ENCODE measurements at places on chromosomes 12 and 14.

DNA sequence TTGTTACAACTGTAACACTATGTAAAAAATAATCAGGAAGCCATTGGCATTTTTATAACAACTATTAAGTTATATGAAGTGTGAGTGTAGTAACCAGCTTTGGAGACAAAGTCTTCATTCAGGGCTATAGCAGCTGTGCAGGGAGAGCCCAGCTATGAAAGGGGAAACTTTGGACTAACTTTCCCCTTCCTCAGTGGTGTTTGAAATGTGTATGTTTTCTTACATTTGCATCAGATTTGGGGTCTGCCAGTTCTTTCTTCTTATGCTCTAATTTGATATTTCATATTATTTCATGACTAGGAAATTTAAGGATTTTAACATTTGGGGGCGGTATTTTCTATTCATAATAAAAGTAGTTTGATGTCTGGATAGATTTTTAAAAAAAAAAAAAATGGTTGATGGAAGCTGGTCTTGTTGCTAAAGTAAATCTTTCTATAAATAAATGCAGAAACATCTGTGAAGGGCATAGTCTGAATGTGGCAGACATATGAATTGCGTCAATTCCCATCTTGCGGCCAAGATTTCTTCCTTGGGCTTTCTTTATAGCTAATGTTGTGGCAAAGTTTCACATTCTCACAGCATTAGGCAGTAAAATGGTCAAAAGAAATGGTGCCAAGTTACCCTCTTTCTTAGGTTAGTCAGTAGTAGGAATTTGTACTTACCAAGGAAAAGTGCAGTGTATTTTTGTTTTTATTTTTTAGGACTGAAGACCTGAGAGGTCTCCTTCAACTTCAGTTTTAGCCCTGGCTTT lies 35.6 kb downstream of the RASSF8 start:
- no peak for DNase-seq

- DNase-seq = no peak
Observed at GRCh38 chr12:38153737-38154061, 162.9 kb upstream of the ALG10B start.

GRCh38 chr12:77070800-77071449 lies 5.6 kb upstream of the E2F7 start:
- no peak for DNase-seq

DNA sequence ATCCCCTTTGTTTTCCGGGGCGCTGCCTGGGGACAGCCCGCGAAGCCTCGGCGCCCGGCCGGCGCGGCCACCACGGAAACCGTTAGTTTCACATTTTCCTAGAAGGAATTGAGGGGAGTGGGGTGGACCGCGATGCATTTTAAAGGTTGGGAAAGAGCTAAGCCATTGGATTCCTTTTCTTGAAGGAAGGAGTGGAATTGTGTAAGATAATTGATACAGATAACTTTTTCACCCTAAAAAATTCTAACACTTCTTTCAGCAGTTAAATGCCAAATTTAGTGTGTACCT lies 137.1 kb downstream of the MON2 start:
- DNase-seq = no peak

GRCh38 chr12:103965255-103965589 lies 450 bp upstream of the TDG start:
- no peak for DNase-seq

GRCh38 chr12:128444598-128444997 lies 177.6 kb downstream of the TMEM132C start:
- DNase-seq = no peak

DNA sequence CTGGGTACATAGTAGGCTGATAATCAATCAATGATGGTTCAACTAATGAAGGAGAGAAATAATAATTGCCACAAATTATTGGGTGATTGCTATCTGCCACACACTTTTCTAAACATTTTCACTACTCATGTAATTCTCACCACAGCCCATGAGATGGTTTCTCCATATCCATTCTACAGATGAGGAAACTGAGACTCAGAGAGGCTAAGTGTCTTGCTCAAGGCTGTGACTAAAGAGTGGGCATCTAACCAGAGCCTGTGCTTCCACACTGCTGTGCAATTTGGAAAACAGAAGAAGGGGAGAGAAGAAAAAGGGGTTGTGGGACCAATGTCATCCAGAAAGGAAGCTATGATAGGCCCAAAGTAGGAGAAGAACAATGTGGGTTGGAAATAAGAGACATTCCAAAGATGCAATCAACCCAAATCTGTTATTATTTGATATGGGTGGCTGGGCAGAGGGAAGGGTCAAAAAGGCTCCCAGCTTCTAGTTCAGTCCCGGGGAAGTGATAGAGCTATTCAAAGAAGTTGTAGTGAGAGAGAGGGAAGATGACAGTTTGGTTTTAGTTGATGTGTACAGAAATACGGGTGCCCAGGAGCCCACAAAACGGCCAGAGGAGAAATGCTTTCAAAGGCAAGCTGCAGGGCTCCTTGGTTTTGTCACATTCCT lies 483 bp upstream of the NR1H4 start:
- DNase-seq = no peak

DNA sequence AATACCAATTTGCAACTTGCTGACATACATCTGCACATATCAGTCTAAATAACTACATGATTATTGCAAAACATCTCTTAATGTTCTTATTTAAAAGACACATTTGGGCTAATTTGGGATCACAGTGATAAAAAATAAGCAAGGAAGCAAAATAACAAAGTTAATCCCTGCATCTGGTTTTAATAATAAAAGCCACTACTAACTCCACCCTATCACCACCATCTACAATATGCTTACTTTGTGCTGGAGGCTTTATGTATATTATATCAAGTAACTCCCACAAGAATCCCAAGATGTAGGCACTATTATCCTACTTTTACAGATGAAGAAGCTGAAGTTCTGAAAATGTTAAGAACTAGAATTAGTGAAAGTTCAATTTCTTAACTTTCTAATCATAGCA lies 45.7 kb downstream of the TAOK3 start:
- DNase-seq = no peak

- peak; percentile 5 for DNase-seq
Observed at GRCh38 chr14:30655124-30655523, 33.0 kb downstream of the SCFD1 start.

- DNase-seq = no peak
Observed at GRCh38 chr14:100754020-100754419, 27.3 kb downstream of the DLK1 start.

DNA sequence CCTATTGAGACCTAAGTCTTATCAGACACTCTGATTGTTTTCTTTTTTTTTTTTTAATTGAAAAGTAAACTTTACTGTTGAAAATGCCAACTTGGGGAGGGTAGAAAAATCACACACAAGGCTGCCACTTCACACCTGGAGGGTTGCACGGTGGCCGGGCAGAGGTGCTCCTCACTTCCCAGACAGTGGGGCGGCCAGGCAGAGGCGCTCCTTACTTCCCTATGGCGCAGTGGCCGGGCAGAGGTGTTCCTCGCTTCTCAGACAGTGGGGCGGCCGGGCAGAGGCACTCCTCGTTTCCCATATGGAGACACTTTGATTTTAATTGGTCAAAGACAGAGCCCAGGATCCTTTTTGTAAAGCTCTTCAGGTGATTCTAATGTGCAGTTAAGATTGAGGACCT lies 399.3 kb downstream of the TMTC2 start:
- no peak for DNase-seq

- DNase-seq = peak; percentile 41
Observed at GRCh38 chr12:52945389-52946232, 3.3 kb upstream of the KRT18 start.

GRCh38 chr12:1553987-1554982 lies 40.1 kb downstream of the FBXL14 start:
- DNase-seq = no peak

- no peak for DNase-seq
Observed at GRCh38 chr12:52789637-52790426, 6.1 kb downstream of the KRT3 start.

GRCh38 chr12:51687177-51687576 lies 96.1 kb downstream of the SCN8A start:
- peak; percentile 74 for DNase-seq

DNA sequence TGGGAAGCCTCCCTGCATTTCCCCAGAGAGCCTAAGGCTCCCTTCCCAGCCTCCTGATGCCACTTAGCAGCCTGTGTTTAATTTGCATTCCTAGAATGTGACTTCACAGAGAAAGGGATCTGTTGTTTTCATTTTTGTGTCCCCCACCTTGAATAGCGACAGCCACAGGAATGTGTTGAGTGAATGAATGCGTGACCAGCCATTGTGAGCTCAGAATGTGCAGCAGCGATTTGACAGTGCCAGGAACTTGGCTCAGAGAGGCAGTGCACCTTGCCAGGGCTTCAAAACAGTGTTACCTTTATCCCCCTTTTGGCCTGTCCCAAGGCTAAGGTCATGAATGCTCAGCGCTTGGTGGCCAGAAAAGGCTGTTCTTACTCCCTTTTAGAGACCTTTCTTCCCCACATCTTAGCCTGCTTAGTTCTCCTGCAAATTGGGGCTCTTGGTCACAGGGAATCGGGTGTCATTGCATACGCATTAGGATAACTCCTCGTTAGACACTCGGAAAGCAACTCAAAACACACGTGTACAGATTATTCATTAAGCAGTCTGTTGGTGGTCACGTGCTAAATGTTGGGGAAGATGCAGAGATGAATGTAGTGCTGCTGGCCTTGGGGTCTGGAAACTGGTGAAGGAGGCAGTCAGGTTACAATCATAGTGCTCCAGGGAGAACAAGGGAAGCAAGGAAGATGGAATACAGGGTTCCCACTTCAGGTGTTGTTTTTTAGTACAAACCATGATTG lies 9.8 kb downstream of the NTF3 start:
- DNase-seq = no peak

- DNase-seq = no peak
Observed at GRCh38 chr12:113065126-113066007, 8.8 kb downstream of the DTX1 start.

DNA sequence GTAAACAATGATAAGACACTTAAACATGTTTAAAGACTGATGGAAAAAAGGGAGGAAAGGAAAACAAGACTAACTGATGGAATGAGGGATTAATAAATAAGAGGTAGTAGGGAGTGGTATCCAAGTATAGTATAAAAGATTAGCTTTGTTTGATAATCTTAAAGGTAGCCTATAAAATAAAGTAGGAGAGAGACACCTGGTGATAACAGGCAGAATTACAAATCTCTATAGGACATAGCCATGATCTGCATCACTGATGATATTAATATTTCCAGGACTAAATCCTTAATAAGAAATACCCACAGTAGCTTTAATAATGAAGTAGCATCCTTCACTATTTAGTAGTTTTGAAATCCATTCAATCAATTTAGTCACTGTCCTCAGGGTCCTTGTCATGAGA lies 30.4 kb downstream of the DLGAP5 start:
- DNase-seq = peak; percentile 57

DNA sequence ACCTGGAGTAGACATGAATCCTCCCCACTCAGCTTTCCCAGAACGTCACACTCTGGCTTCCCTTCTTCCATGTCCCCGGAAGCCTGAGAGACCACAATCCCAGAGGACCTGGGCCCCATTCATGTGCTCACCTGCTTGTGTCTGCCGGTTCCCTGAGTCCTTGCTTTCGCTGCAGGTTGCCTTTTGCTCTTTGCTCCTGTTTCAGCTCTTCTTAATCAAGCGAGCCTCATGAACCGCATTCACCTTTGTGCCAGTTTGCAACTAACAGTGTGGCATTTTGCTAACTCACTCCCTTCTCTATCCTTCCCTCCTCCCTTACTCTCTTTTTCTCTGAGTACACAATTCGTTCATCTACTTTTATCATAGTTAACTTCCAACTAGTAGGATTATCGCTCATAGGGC lies 23.1 kb downstream of the ENTPD5 start:
- no peak for DNase-seq

- no peak for DNase-seq
Observed at GRCh38 chr12:56122637-56123036, 4.6 kb downstream of the ZC3H10 start.

DNA sequence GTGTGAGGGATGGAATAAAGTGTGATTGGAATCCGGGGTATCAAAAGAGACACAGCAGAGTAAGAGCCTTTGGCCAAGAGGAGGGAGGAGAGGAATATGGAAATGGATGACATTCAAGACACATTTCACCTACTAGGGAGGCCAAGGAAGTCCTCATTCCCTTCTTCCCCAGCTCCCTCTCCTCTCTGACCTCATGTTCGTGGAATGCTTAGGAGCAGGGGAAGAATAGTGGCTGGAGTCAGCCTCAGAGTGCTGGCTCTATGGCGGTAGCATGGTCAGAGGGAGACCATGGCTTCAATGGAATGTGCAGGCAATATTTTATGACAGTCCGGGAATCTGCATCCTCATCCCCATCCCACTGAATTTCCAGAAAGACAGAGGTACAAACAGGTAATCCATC lies 196.6 kb downstream of the EGLN3 start:
- no peak for DNase-seq

- no peak for DNase-seq
Observed at GRCh38 chr12:113874999-113875561, 91.0 kb downstream of the RBM19 start.

- DNase-seq = peak; percentile 5
Observed at GRCh38 chr14:26286081-26286912, 311.5 kb downstream of the NOVA1 start.

GRCh38 chr12:6284273-6284672 lies 26.2 kb upstream of the PLEKHG6 start:
- no peak for DNase-seq

- peak; percentile 51 for DNase-seq
Observed at GRCh38 chr14:69574263-69574953, at the start of gene CCDC177. CCDC177 (minus strand) TSS chr14:69574871; CDS start chr14:69573622, 1,249 bp downstream.

GRCh38 chr12:128266541-128267130 lies 334 bp upstream of the TMEM132C start:
- no peak for DNase-seq

DNA sequence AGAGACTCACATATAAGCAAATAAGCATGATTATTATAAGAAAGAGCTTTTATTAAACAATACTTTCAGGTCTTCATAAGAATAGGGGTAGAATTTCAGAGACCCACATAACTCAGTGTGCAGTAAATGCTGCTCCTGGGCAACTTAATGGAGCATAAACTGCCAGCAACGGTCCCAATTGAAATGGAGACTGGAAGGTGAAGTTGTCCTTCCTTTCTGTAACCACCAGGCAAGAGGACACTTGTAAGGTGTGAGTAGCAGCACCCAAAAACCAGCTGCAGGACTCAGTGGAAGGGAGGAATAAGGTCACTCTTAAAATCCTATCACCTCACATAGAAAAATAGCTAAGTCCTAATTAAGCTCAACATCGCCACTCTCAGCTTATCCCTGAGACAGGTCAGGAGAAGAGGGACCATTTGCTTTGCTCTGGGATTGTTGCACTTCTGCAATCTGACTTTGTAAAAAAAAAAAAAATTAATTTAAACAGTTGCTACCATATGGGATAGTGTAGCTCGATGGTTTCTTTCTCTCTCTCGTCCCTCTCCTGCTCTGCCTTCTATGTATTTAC lies 22.7 kb upstream of the LTA4H start:
- DNase-seq = no peak

GRCh38 chr12:104353012-104353981 lies 49.8 kb downstream of the EID3 start:
- no peak for DNase-seq

DNA sequence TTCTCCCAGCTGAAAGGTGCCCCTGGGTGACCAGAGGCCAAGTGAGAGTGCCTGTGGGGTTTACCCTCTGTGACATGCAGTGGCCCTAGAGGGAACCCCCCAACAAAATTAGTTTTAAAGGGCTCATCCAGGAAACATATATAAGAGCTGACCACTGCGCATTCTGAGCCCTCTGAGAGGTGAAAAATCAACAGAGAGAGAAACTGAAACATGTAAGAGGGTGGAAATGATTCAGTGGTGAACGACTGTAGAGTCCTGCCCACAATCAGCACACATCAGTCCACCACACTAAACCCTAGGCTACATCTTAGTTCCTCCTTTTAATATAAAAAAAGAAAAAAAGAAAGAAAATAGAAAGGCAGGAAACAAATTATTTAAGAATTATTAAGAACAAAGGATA lies 21.0 kb upstream of the ACSM4 start:
- DNase-seq = no peak

GRCh38 chr14:100629098-100629497 lies 41.9 kb upstream of the BEGAIN start:
- DNase-seq = no peak

Data from endothelial cell of umbilical vein (primary cell).